ENCODE measurements at places on chromosomes 4 and X. TPM values are rescaled to one million over a fixed set of nuclear protein-coding genes. Genes with fewer than 3 reads are reported as not detected.

Gene MAGEA8
- not detected for polyA plus RNA-seq

DNA sequence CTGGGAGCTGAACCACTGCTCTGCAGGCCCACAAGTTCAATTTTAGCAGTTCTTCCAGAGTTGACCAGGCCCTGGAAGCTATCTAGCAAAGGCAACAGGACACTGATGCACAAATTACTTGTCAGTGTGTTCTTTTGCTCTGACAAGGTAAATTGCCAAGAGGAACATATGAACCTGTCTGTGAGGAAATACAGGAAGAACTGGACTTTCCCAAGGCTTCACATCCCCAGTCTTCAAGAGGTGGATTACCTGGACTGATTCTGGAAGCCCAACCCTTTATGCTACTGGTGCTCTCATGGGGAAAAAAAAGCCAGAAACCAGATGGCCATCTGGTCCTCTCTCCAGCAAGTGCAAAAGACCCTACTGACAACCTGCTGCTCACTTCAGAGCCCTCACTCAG is 1.9 kb upstream of the TMEM185A start:
- DNase-seq: no peak

GRCh38 chr4:2252530-2253091 is 9.3 kb downstream of the MXD4 start:
- DNase-seq: no peak

Gene ANKRD37
- polyA plus RNA-seq: 8.0 TPM

GRCh38 chrX:29130905-29131304 is 543.7 kb downstream of the IL1RAPL1 start:
- DNase-seq: no peak

- no peak for DNase-seq
Measured at GRCh38 chr4:915595-915994, 16.5 kb downstream of the GAK start.

- DNase-seq: no peak
Measured at GRCh38 chr4:30719454-30720020, 632 bp upstream of the PCDH7 start.

- DNase-seq: no peak
Measured at GRCh38 chrX:102650903-102651241, 411 bp upstream of the GPRASP1 start.

- no peak for DNase-seq
Measured at GRCh38 chr4:174058846-174059245, 224.6 kb downstream of the FBXO8 start.

Gene APLN
- 1.8 TPM for polyA plus RNA-seq

Gene KDR
- not detected for polyA plus RNA-seq

Gene F11
- not detected for polyA plus RNA-seq
